ENCODE measurements at places on chromosomes 7 and 10.
A peak's percentile ranks its signal among the peaks of the same experiment; 100 is the strongest.

DNA sequence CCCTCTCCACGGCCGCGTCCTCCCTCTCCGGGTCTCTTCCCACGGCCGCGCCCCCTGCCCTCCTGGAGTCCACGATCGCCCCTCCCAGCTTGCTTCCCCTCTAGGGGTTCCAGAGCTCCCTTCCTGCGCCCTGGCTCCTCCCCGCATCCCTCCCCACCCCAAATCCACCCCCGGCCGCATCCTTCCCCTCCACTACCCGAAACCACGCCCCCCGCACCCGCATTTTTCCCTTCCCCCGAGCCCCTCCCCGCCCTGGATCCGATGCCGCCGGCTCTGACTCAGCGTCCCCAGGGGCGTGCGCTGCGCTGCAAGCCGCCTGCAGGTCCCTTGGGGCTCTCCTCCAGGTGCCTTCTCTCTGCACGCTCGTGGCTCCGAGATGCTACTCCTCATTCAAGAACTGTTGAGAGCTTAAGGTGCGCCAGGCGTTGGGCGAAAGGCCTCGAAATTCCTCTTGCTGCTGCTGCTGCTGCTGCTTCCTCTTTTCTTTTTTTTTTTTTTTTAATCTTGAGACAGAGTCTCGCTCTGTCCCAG is 372 bp upstream of the TMEM130 start:
- no peak for DNase-seq

- no peak for DNase-seq
These were observed 263.3 kb downstream of the SNX10 start for GRCh38 chr7:26554952-26555351.

DNA sequence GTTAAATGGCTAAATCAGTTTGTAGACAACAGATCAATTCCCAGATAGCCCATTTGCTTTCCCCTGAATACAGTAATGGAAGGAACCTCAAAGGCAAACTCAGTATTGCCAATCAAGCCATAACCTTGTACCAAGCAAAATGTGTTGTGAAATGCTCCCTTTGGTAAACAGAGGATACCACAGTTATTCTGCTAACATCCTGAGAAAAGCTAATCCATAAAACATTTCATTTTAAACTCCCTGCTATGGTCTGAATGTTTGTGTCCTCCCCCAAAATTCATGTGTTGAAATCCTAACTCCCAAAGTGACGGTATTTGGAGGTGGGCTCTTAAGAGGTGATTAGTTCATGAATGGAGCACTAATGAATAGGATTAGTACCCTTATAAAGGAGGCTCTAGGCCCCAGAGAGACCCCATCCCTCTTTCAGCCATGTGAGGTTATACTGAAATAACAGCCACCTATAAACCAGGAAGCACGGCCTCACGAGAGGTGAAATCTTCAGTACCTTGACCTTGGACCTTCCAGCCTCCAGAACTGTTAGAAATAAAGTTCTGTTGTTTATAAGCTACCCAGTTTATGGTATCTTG is 89.3 kb upstream of the RNF148 start:
- DNase-seq, result no peak

- no peak for DNase-seq
These were observed 407.1 kb upstream of the PFKP start for GRCh38 chr10:2660276-2660675.

DNA sequence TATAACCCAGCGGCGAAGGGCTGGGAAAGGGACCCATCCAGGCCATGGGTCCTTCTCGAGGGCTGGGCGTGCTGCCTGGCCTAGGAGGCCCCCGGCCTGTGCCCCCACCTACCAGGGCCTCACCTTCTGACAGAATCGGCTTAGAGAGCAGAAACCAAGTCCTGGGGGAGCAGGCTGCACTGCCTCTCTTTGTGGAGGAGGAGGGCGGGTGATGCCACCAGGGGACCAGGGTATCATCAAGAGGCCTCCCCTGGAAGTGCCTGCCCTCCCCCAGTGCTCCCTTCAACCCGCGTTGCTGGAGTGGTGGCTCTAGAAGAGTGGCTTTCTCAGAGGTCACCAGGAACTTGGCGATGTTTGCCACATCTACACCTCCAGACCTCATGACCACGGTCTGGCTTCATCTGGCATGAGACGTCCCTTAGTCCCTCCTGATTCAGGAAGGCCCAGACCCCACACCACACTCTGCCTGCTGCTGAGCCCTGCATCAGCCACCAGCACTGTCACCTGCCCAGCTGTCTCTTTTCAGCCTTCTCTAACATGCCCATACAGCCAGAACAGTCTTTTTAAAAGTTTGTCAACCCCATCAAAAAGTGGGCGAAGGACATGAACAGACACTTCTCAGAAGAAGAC is 31.9 kb downstream of the FKBP6 start:
- no peak for DNase-seq

DNA sequence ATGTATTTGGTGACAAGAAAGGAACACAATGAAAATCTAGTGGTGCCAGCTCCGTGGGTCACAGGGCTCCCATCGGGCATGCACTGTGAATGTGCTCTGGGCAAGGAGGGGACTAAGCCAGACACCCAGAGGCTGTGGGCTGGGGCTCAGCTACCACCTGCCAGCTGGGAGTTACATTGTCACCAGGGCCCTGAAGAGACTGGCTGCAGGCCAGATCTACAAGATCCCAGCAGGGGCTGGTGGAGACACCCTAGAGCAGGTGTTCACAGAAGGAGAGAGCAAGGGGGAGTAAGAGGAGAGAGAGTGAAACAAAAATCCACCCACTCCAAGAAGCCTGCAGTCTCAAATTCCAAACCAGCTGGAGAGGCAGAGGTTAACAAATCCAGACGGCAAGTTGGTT is 116.6 kb upstream of the ADCY1 start:
- DNase-seq, result peak; percentile 85

GRCh38 chr10:69014171-69014570 is 25.6 kb downstream of the KIFBP start:
- DNase-seq, result no peak

DNA sequence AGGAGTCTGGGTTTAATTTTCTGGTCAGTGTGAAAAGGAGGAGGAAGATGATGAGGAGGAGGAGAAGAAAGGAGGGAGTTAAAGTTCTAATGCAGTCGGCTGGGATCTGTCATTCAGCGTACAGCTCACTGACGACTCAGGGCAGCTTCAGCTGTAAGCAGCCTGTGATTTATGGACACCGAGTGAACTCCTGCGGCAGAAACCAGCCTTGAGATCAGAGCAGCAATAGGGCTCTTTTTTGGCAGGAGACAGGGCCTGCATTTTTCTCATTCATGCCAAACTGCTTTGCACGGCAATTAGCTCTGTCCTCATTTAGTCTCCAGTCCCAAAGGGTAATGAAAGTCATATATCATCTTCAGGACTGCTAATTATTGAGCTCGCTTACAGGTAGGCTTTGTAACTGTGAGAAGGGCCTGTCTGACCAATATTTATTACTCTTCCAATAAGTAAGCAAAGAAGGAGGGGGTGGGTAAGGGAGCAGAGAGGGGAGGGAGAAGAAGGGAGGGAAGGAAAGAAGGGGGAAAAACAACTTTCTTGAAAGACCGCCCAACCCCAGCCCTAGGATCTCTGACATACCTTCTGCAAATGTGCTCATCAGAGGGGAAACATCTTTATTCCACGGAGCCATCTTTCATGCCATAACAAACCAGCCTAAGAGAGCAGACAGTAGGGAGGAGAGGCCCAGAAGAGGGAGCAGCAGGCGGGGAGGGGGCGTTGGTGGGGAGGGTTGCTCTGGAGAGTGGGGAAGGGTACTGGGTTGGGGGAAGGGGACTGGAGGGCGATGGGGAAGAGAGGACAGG is 48.1 kb upstream of the COMTD1 start:
- peak; percentile 42 for DNase-seq

GRCh38 chr7:33040803-33041516 is 21.6 kb downstream of the NT5C3A start:
- DNase-seq, result no peak

DNA sequence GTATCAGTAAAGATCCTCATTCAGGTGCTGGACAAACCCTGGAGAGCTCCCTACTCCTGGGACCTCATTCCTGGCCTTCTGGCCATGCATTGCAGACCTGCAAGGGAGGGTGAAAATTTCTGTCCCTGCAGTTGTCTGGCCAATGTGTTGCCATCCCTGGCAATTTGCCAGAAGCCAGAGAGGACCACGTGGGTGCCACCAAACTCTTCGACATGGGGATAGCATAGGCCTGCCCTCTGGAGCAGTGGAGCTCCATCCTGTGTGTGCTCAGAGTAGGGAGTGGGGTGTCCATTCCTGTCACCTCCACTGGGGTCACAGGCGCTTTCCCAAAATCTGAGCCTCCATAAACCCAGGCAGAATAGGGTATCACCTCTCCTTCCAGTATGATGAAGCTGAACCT is 31.2 kb downstream of the DMBT1 start:
- no peak for DNase-seq

- DNase-seq, result no peak
These were observed 210.2 kb downstream of the JAZF1 start for GRCh38 chr7:27970350-27970749.

DNA sequence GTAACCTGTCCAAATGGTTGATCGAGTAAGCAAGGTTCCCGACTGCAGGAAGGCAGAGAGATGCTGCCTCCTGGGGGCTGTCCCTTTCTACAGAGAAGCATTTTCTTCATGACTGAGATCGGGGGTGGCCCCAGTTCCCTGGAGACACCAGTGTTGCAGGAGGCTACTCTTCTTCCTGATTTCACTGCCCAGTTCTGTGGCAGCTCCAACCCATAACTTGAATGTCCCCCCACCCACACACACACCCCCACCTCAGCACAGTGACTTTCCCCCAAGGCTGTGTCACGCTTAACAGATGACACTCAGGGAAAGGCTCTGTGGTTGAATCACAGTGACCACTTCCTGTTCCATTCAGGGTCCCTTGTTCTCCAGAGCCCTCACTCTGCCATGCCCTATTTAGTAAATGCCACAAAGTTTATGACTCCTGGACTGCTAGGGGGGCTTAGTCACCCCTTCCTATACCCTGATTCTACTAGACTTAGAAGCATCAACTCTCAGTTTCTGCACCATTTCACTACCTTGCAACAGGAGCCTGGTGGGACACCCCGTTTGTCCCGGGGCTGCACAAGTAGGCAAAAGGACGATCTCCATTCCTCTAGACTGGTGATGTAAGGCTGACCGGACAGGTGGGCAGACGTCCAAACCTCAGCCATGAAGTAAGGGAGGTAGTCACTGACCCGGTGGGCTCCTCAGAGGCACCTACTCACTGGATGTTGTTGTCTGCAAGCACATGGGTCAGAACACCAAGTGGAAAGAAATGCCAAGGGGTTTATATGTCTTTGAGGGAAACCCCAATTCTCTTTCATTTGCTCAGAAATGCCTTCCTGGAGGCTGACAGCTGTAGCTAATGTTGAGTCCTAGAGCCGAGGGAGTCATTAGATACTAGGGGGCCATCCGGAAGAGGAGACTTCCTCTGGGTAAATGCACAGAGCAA is 31.3 kb upstream of the SMC3 start:
- no peak for DNase-seq

DNA sequence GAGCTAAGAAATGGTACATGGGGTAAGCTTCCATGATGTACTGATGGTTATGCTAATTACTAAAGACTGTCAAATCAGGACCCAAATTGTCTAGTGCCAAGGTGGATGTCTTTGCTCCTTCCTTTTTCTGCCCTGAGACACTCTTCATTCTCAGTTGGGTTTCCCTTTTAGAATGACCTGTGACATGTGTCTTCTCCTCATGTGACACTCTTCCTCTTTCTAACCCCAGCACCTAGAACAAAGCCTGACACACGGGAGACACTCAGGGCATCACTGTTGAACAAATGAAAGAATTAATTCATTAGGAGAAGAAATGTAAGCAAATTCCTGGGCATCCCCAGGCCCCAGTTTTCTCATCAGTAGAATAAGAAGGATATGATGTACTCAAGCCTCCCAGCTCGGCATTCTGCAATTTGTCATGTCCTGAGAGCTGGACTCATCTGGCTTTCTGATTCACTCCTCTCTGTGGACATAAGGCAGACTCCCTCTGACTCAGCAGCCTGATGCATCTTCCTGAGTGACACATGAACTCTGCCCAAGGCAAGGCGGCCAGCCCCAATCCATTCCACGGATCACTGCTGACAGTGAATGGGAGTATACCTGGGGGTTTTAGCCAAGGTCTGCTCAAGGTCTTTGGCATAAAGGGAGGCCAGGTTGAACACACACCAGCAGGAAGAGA is 473.8 kb downstream of the KCNMA1 start:
- peak; percentile 11 for DNase-seq

- DNase-seq, result no peak
These were observed 34.8 kb downstream of the JMJD1C start for GRCh38 chr10:63430999-63431356.

- no peak for DNase-seq
These were observed 88.1 kb downstream of the BTAF1 start for GRCh38 chr10:92011560-92012214.

GRCh38 chr10:3835770-3836169 is 50.8 kb upstream of the KLF6 start:
- DNase-seq, result no peak

- DNase-seq, result no peak
These were observed 403.7 kb upstream of the ZMIZ1 start for GRCh38 chr10:78664929-78665553.

DNA sequence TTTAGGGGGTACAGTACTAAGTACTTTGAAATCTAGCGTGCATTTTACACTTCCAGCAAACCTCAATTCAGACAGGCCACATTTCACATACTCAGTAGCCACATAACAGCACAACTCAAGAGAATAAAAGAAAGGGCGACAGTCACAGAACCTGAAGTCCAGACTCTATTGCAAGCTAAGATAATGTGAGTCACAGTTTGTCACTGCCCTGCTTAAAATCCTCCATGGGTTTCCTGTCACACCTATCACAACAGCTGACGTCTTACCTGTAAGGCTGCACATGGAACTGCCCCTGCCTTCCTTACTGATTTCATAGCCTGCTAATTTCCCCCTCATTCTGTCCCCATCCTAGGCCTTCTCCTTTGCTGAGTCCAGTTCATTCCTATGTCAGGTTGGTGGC is 16.1 kb upstream of the CDK14 start:
- DNase-seq, result no peak

GRCh38 chr10:126776168-126776567 is 105.7 kb upstream of the C10orf90 start:
- no peak for DNase-seq

GRCh38 chr10:132840698-132841614 is 55.0 kb upstream of the NKX6-2 start:
- no peak for DNase-seq

- DNase-seq, result no peak
These were observed 847 bp upstream of the SCIN start for GRCh38 chr7:12569673-12570072.

DNA sequence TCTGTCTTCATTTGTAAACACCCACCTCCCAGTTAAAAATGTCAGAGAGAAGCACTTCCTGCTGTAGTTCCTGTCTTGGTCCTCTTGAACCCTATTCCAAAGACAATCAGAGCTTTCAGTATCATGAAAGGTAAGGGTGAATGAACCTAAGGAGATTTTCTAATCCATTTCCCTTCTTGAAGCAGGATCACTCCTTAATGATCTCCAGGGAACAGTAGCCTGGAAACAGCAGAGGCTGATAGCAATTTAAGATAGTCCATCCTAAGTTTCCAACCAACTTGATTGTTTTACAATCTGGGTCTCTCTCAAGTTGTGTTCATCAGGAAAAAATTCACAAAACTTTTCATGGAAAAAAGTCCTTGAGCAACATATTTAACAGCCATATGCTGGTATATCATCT is 273.6 kb downstream of the NEBL start:
- no peak for DNase-seq

- peak; percentile 23 for DNase-seq
These were observed 63.6 kb downstream of the PDIA4 start for GRCh38 chr7:148964483-148965267.
